Activated CD8-positive, alpha-beta memory T cell treated with anti-CD3 and anti-CD28 coated beads for 1 hour (primary cell): ENCODE measurements at places on chromosomes 4 and X.

- DNase-seq, result peak; percentile 33
Observed at GRCh38 chrX:154051201-154051810, 31.6 kb upstream of the IRAK1 start.

GRCh38 chrX:87515836-87516235 is 1.8 kb upstream of the KLHL4 start:
- no peak for DNase-seq

DNA sequence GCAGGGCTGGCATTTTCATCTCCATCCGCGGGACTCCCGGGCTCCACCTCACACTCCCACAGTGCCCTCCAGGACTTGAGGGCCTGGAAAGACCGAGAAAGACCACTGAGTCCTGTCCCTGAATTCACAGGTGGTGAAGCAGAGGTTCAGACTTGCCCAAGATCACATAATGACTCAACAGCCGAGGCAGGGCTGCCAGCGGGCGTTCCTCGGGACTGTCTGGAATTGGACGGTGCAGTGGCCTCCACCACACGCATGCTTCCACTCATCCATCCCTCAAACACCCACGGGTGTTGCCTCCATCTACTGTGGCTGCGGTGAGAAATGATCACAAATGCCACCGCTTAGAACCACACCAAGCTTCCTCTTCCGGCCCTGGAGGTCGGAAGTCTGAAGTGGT is 6.9 kb upstream of the ADRA2C start:
- DNase-seq, result no peak

DNA sequence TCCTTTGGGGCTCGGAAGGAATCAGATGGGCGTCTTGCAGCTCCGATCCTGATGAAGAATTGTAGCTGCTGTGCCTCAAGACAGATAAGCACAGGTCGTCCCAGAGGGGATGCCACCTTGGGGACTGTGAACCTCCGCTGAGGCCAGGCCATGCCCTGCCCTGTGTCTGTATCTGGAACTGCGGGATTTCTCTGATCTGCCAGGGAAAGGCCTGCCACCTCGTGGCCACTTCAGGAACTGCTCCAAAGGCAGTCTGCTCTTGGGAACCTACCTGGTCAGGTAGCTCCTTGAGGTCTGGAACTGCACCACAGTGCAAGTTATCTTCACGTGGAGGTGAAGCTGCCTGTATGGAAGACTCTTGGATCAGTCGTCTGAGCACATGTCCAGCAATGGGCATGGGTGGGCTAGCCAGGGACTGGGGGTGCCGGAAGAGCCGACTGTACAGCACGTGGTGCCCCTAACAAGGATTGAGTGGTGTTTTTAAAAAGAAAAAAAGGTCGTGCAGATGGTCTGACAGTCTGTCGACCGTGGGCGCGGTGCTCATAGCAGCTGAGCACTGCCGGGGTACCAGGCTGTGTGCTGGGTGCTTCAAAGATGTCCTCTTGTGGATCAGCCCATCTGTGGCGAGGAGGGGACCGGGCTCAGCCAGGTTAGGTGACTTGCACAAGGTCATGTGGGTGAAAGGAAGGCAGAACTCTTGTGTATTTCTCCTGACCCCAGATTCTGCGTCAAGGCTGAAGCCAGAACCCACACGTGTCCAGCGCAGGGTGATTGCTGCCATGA is 3.1 kb upstream of the GRPEL1 start:
- DNase-seq, result peak; percentile 65

- DNase-seq, result no peak
Observed at GRCh38 chr4:126081336-126081735, 766.6 kb downstream of the FAT4 start.

DNA sequence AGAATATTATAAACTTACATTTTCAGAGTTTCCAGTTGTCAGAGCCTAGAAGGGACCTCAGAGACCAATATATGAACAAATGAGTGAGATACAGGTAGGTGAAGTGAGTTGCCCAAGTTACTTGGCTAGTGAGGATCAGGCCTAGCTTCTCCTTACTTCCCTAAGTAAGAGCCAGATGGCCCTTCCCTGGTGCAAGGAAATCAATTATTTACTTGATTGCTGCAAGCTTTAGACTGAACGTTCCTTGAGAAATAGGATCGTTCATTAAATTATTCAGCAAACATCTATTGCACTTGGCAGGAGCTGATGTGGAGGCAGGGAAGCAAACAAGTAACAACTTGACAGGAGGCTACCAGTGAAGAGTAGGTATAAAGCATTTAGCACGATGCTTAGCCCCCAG is 117.8 kb downstream of the EFHC2 start:
- no peak for DNase-seq

DNA sequence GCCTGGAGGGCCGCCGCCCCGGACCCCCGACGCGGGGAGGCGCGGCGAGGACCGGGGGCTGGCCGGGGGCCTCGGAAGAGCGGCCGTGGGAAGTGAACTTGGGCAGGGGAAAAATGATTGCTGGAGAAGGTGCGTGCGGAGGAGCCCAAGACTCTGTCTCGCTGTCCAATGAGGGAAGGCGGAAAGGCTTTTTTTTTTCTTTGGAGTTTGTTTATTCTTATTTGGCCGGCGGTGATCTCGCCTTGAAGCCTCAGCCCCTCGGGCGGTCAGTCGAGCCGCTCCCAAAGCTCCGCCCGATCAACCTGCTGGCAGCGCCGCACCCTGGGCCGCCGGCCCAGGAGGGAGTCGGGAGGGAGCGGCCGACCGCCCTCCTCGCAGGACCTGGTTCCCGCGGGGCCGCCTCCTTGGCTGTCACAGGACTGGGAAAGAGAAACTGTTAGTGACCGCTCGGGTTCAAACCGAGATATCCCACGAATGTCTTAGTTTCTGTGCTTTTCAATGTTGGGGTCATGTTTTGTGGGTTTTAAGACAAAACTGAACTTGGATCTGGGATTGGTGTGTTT is 2.5 kb downstream of the CPEB2 start:
- DNase-seq, result peak; percentile 11

GRCh38 chr4:43410636-43411035 is 518.1 kb downstream of the GRXCR1 start:
- no peak for DNase-seq

DNA sequence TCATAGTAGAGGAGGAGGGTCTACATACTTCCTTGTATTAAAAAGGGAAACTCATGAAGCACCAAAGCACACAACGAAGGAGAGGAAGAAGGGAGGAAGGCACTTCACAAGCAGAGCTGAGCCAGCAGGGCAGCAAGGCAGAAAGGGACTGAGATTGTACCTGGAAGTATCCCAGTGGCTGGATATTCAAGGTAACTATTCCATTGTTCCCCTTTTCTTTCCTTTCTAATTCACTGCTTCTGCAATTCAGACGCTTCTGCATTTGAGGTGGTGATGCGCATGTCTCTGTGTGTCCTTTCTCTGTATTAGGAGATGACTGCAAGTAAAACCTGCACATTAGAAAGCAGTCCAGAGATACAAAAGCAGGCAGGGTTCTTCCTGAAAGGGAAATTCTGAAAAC is 54.9 kb downstream of the UBQLN2 start:
- no peak for DNase-seq

- DNase-seq, result no peak
Observed at GRCh38 chr4:56288663-56289062, 98.6 kb downstream of the AASDH start.

GRCh38 chrX:4588056-4588455 is 874.6 kb upstream of the PRKX start:
- DNase-seq, result no peak

GRCh38 chr4:104531390-104531789 is 36.7 kb upstream of the CXXC4 start:
- no peak for DNase-seq

GRCh38 chr4:38765382-38765781 is 17.4 kb downstream of the TLR10 start:
- no peak for DNase-seq

- no peak for DNase-seq
Observed at GRCh38 chr4:146567396-146567795, 45.7 kb upstream of the SLC10A7 start.

DNA sequence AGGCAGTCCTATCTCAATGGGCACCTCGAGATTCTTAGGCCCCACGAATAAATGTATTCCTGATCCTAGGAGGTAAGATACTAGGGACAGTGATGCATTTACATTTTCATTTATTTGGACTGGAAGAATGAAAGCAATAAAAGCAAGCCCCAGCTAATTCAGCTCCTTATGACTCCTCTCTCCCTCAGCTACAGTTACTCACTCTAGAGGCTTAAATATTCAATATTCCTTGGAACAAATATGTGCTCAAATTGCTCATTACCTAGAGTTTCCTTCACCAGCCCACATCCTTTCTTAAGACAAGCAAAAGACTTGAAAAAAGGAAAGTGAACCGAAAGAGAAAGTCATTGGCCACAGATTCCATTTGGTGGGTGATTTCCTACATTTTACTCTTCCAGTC is 13.9 kb downstream of the PAGE2 start:
- no peak for DNase-seq

- DNase-seq, result no peak
Observed at GRCh38 chrX:96957718-96958117, 74.0 kb downstream of the RPA4 start.

GRCh38 chrX:147072747-147073146 is 258.2 kb upstream of the CXorf51A start:
- no peak for DNase-seq

GRCh38 chr4:52579602-52580272 is 79.4 kb downstream of the USP46 start:
- no peak for DNase-seq

DNA sequence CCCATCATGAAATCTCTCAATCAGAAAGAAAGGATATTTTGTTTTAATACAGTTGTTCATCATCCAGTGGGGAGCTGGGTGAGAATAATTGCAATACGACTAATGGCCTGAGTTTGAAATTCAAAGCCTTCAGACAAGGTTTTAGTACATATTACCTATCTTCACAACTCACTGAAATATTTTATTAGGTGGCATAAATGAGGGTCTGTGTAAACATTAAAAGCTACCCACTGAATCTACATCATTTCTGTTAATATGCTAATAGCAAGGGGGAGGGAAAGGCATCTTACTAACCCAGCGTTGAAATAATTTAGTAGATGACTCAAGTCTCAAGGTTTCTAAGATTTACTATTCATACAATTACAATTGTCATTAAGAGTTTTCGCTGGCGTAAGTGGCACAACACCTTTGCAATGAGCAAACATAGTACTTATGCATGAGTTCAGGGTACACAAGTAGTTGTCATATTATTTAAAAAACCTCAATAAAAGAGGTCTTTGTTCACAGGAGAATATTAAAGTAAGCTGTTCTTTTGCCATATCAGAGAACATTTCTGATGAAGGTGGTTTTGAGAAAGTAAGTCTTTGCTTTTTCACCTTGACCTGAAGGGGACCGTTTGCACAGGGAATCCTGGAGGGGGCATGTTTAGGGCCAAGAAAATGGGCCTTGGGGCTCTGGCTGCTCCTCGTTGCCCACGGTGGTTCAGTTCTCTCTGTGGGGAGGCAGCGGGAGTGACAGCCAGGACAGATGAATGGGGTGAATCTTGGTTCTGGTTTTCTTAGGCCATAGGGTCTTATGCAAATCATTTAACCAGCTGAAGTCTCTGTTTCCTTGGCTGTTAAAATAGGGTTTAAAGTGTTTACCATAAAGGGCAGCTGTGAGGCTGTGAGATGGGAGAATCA is 4.5 kb upstream of the RHOH start:
- DNase-seq, result no peak

GRCh38 chr4:6074758-6075157 is 56.5 kb upstream of the C4orf50 start:
- no peak for DNase-seq

- no peak for DNase-seq
Observed at GRCh38 chr4:67220861-67221260, 324.4 kb downstream of the CENPC start.

DNA sequence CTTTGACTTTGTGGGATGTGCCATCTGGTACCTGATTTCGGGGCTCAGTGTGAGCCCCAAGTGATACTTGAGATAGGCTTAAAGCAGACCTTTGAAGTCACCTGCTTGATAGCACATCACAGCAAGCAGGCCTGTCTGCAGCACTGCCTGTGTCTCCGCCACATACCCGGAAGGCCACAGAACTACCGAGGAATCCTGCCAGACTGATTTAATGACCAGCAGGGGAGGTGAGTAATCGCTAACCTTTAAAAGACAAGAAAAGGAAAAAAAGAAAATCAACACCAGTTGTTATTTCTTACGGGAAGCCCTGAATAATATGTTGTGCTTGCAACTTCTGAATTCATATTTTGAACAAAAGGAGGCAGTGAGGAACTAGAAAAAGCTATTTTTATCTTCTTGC is 6.8 kb downstream of the PTCHD1 start:
- DNase-seq, result no peak

GRCh38 chr4:186561748-186562147 is 6.4 kb upstream of the MTNR1A start:
- DNase-seq, result no peak

DNA sequence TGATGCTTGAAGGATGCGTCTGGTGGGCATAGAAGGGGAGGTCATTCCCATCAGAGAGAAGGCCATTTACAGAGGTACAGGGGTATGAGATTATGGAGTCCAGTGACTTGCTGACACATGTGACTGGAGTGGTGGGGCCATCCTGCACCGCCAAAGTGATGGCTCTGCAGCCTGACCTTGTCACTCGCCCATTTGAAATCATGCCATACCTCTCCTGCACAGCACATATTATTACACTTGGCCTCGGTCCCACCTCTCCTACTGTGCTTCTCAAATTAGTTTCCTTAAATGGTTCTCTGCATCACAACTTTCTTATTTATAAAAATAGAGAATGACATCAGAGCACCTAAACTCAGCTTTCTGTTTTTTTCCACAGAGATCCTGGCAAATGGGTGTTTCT is 60.7 kb upstream of the HAND2 start:
- no peak for DNase-seq
